ENCODE measurements at places on chromosomes 4 and X.

DNA sequence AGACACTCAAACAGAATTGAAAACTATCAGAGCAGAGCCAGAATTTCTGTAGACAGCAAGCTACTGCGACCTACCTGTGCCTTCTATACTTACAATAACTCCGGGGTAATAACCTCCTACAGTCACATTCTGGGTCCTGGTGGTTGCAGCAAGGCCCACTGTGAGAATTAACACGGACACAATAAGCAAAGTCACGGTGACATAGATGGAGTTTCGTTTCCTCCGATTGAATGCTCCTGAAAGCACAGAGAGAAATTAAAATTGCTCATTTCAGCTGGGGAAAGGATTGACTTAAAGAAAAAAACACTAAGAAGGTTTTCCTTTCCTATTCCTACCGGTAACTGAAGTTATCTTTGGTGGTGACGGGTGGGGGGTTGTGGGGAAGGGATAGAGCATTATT is 7.0 kb downstream of the TMEM255A start:
- DNase-seq: no peak

- DNase-seq: no peak
Measured at GRCh38 chr4:14178421-14178820, 550.9 kb upstream of the BOD1L1 start.

GRCh38 chrX:36414056-36414455 is 494.5 kb downstream of the CFAP47 start:
- no peak for DNase-seq

DNA sequence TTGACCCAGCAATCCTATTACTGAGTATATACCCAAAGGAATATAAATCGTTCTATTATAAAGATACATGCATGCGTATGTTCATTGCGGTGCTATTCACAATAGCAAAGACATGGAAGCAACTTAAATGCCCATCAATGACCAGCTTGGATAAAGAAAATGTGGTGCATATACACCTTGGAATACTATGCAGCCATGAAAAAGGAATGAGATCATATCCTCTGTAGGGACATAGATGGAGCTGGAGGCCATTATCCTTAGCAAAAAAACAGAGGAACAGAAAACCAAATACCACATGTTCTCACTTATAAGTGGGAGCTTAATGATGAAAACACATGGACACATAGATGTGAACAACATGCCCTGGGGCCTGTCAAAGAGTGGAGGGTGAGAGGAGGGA is 124.1 kb upstream of the AFF2 start:
- DNase-seq: no peak

DNA sequence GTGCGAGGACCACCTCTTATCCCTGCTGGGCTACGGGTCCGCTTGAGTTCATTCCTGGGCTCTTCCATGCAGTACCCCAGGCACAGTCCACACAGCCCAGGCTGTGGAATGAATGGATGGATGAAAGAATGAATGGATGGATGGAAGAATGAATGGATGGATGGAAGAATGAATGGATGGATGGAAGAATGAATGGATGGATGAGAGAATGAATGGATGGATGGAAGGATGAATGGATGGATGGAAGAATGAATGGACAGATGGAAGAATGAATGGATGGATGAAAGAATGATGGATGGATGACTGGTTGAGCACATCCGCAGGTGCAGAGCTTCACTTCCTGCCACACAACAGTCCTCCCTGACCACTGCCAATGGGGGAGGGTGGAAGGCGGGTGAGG is 28.2 kb downstream of the ACOX3 start:
- DNase-seq: no peak

DNA sequence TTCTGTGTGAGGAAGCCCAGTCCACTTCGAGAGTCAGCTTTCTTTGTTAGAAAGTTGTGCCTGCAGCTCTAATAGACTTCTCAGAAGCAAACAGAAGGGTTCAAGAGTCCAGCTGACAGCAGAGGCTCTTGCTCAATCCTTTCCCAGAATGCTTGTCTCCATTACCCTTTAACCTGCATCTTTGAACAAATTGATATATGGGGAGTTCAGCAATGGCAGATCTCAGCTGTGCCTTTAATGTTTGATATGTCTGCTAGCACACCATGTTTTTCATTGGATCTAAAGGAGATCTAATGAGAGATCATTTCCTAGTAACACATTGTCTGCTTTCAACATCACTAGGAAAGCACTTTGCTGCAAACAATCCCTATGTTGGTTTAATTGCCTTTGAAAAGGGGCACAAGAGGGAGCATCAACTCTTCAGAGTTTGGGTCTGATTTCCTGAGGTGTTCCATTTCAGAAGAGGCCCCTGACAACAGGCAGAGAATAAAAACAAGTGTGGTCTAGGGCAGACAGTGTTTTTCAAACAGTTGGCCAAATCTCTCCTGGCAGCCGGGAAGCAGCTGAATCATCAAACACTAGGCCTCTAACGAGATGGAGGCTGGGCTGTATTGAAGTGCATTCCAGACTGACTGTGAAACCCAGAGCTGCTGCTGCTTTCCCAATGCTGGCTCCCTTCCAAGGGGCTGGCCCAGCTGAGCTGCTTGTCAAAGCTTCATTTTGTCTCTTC is 55.5 kb downstream of the LUZP4 start:
- no peak for DNase-seq

DNA sequence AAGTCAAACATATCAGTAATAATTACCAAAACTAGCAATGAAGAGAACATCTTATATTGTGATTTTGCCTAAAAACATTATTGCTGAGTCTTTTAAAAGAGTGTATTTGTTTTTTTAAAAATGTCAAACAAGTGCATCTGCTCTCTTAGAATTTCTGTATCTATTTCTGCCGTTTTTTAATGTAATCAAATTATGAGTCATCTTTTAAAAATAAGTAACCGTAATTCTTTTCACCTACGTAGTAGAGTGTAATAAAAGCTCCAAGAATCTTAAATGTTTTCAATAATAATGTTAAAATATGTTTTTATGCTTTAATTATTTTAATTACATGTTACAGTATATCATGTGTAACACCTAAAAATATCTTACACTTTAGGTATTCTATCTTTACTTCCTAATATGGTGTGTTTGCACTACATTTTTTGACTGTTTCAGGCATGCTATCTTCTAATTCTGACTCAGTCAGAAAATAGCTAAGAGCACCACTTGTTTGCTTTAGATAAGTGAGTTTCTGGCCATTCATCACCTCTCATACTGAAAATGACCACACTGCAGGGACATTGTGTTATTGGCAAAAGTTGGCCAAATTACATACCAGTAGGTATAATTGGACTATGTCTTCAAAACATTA is 368.5 kb downstream of the PCDH7 start:
- no peak for DNase-seq

DNA sequence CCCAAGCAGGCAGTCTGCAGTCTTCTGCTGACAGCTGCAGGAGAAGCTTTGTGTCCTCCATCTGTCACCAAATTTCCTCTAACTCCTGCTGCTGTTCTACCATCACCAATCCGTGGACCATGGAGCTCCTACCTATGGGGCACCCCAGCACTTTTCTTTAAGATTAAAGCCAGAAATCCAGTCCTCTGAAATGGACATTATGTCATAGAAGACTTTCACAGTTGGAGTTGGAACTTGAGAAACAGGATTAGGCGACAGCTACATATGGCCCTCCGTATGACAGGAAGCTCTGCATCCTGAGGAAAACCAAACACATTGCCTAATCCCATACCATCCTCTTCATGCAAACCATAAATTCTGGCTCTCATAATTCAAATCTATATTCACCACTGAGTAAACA is 470.6 kb upstream of the GALNTL6 start:
- DNase-seq: no peak

DNA sequence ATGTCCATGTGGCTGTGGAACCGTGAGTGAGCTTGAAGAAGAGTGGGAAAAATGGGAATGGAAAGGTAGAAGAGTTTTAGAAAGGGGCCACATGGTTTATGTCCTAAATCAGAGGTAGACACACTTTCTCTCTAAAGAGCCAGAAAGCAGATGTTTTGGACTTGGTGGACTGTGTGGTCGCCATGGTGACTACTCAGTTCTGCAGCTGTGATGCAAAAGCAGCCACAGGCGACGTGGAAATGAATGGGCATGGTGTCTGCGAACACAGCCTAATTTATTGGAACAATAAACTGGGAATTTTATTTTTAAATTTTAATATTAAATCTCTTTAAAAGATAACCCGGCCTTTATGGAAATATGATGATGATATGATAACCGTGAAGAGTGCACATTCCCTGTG is 386.0 kb upstream of the FAT1 start:
- no peak for DNase-seq

DNA sequence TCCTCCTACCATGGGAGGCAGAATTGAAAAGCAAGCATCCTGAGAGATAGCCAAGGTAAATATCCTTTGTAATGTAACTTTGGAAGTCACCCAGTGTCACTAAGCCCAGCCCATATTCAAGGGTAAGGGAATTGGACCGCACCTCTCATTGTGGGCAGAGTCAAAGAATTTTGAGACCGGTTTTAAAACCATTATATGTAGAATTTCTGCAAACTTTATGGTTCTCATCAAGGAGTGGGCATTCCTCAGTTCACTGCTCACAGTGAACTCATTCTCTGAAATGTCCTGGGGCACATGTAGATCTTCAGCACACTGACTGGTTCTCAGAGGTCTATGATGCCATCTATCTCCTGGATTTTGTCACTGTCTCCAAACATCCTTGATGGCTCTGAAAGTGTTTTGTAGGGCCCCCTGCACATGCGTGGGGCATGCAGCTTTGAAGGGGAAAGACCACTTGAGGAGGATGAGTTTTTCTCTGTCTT is 35.3 kb upstream of the CHRNA9 start:
- DNase-seq: no peak

DNA sequence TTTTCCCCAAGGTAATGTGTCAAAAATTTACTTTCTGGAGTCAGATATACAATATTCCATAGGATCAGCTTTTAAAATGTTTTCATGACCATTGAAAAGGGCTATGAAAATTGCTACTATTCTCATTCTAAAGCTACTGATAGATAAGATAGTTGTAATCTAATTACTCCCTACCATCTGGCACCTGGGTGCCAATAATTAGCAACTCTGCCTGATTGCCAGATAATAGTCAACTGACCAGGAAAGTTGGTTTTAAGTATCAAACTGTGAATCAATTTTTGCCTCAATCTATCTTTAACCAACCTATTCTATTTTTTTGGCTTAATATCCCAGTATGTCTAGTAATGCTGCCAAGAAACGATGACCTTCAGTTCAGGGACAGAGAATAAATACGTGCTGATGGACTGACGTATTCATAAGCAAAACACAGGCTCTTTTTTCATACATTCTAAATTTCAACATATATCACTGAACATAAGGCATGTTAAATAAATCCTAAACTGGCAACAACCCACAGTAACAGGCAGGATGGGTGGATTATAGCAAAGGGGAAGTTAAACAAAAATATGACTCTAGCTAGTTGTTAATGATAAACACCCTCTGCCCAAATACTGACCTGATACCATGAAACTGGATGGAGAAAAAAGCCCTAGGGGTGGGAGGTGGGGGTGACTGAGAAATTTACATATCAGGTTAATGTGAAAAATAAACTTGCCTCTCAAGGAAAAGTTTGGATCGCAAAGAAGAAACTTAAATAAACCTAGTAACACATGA is 18.2 kb downstream of the SH3RF1 start:
- no peak for DNase-seq

GRCh38 chrX:104195013-104195412 is 28.8 kb downstream of the FAM199X start:
- no peak for DNase-seq

DNA sequence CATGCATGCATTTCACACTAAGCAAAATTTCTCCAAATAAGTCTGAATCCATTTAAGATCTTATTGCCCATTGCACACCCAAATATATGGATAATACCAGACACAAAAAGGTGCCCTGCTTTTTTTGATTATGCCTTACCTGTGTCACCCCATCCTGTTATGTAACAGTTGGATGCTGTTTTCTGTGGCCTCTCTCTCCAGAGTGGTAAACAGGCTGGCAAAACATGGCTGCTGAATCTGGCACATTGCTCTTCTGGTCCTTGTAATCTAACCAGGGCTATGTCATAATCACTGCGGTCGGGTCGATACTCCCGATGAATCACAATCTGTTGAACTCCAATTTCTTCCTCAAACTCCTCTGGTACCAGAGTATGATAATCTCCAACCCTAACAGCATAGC is 70.1 kb downstream of the PRSS12 start:
- DNase-seq: no peak

- DNase-seq: no peak
Measured at GRCh38 chr4:143273160-143273917, 63.3 kb upstream of the GAB1 start.

DNA sequence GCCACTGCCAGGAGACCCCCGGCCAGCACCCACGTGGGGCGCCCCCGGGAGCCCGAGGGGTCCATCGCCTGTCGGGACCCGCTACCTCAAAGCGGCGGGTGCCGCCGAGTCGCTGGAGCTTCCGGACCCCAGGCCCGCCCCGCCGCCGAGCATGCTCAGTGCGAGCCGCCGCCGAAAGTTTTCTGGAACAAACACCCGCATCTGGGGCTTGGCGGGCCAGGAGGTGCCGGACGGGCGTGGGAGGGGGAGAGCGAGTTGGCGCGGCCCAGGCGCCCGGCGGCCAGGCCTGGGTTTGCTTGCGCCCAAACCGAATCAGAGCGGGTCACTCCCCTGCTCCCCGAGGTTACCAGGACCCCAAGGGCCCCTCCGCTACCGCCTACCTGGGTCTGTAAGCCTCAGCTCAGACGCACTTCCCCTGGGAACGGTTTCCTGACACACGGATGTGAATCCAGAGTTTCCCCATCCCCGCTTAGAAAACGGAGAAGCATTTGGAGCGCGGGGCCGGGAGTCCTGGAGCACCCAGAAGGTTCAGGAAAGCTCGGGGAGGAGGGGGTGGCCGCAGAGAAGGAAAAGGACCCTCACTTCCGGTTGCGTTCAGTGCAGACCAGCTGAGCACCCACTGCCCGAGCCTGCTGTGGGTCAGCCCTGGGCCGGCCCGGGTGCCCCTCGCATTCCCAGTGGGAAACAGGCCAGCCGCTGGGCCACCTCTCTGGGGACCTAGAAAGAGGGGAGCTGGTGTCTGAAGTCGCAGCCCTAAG is at the start of gene EVC2:
Gene EVC2 (minus strand): TSS at position 111 of the 758 bp plus-strand sequence. CDS start 46 bp downstream, at position 65.
- no peak for DNase-seq
